ENCODE measurements at places on chromosomes 11 and 22.

GRCh38 chr22:40000171-40000570 is 5.4 kb downstream of the FAM83F start:
- no peak for DNase-seq

GRCh38 chr11:114026355-114026754 is 33.2 kb upstream of the ZBTB16 start:
- no peak for DNase-seq

DNA sequence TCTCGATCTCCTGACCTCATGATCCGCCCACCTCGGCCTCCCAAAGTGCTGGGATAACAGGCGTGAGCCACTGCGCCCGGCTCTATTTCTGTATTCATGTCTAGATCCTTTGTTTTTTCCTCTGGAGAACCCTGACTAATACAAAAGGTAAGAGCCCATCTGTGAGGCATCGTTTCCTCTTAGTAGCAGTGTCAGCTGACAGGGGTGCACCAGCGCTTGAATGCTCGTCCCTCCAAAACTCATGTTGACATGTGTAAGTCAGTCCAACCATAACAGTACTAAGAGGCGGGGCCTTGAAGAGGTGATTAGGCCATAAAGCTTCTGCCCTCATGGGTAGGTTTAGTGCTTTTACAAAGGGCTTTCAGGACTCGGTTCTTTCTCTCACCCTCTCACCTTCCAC is 470.1 kb upstream of the B3GAT1 start:
- DNase-seq, result no peak

GRCh38 chr22:42685941-42686653 is 34.6 kb downstream of the A4GALT start:
- DNase-seq, result no peak

- peak; percentile 9 for DNase-seq
Observed at GRCh38 chr11:120985718-120986569, 38.0 kb upstream of the TBCEL start.

GRCh38 chr22:49415151-49415951 is 412.3 kb downstream of the BRD1 start:
- DNase-seq, result no peak

DNA sequence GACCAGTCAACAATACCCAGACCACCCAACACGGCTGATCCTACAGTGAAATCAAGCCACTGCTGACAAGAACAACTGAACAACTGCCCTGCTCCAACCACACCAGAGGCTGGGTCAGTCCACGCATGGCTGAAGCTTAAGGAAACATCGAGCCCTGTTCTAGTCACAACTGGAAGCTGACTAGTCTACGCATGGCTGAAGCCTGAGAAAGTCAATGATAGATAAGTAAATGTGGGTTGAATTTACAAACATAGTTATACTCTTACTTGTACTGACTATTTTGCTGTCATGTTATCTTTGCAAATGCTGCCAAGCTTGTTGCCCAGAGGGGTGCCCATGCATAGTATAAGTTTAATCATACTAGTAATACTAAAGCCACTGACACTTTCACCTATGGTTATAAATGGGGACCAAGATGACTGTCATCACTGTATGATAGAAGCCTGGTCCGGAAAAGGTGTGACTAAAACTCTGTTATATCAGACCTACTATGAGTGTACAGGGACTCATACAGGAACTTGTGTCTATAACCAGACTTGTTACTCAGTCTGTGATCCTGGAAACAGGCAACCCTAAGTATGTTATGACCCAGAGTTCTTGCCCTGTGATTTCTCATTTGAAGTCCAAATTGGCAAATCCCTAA is 43.4 kb upstream of the GLYAT start:
- DNase-seq, result no peak

DNA sequence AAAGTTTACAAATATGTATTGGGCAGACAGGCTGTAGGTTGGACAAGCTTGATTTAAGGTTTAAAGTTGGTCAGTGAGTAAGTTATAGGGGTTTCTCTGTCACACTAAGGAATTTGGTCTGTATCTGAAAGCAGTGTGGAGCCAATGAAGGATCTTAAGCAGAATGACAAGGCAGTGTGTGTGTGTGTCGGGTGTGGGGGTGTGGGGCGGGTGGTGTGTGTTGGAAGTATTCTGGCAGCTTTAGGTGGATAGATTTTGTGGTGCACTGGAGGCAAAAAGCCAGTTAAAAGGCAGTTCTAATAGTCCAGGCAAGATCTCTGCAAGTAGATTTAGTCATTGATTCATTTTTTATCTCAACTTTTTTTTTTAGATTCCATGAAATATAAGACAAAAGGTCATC is 1006.8 kb upstream of the CCDC90B start:
- no peak for DNase-seq

GRCh38 chr11:8381343-8381742 is 117.7 kb upstream of the LMO1 start:
- DNase-seq, result no peak

DNA sequence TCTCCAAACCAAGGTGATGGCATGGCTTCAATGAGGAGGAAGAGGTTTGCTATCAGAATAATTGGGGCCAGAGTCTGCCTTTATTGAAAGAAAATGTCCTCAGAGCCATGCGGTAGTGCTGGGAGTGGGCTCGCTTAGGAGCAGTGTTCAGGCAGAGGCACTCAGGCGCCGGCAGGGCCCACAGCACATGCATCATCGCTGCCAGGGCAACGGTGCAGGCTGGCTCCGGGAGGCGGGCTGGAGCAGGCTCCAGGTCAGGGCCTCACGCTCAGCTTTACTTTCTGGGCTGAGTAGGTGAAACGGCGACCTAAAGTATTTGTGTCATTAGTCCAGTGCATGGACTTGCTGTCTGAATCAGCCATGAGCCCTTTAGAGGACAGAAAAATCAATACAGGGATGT is 169.9 kb upstream of the CCDC90B start:
- no peak for DNase-seq

GRCh38 chr11:33884035-33884434 is 7.8 kb downstream of the LMO2 start:
- DNase-seq, result no peak

- DNase-seq, result no peak
Observed at GRCh38 chr11:45162916-45163879, 16.8 kb downstream of the PRDM11 start.

DNA sequence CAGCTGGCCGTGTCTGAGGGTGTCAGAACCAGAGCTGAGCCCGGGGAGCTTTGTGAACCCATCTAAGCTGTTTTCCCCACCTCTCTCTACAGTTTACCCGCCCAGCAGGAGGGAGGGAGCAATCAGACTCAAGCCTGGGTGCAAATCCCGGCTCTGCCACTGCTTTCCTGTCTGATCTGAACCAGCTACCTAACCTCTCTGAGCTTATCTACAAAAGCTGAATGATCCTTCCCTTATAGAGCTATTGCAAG is 252 bp downstream of the APOL2 start:
- no peak for DNase-seq

DNA sequence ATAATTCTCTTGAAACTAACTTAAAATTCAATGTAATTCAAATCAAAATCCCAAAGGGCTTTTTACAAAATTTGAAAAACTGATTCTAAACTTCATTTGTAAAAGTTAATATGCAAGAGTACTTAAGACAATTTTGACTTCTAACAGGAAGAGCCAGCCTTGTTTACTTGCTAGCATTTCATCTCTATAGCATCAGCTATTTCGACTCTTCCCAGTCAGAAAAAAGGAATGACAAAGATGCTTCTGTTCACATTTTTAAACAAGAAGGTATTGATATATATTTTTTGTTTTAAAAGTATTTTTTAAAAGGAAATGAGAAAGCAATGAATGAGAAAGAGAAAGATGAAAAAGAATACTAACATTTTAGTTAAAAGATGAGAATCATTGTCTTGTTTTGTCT is 16.4 kb downstream of the SLN start:
- no peak for DNase-seq

GRCh38 chr11:68043349-68044144 is 4.7 kb downstream of the TCIRG1 start:
- peak; percentile 83 for DNase-seq

GRCh38 chr22:36981247-36981775 is 37.9 kb downstream of the TST start:
- no peak for DNase-seq

DNA sequence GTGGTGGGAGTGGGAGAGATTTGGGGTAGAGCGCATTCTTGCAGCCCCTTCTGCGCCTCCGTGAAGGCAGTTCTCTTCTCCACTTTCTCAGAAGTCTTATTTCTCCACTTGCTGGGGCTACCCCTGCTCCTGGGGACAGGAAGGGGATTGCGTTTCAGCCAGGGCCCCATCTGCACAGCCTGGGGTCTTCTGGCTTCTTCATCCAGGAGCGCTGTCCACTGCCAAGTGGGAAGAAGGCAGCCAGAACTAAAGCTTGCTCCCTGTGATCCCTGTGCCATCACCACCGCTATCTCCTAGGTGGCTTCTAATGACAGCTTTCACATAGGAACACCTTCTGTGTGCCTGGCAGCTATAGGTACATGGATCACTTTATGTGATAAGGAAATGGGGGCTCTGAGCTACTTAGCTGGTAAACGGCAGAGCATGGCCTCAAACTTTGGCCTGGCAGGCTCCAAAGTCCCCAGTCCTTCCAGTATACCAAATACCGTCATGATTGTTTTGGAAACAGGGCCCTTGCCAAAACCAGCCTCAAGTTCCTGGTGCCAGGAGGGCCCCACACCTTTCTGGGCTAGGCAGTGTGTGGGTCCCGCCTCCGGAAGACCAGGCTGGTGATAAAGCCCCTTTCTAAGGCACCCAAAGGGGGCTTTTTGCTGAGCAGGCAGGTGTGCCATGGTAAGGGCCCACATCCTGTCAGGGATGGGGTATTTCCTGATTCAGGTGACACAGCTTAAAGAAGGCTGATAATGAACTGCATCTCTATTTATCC is 60.4 kb upstream of the PAX6 start:
- DNase-seq, result no peak

- DNase-seq, result no peak
Observed at GRCh38 chr22:17396516-17396915, 27.3 kb downstream of the CECR2 start.

DNA sequence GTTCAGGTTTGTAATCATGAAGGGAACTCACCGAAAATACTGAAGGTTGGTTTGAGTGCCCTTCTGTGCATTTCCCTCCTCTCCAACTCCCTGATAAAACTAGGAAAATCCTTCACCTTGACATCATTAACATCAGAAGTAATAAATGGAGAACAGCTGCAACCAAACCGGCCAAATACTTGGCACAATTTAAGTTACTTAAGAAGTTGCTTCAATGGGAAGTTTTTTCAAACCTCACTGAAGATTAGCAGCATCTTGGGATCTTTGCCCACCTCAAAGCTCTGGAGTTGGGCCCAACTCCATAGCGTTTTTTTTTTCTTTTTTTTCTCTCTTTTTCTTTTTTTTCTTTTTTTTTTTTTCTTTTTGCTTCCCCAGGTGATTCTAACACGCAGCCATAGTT is 784.8 kb downstream of the KCNA4 start:
- DNase-seq, result no peak

DNA sequence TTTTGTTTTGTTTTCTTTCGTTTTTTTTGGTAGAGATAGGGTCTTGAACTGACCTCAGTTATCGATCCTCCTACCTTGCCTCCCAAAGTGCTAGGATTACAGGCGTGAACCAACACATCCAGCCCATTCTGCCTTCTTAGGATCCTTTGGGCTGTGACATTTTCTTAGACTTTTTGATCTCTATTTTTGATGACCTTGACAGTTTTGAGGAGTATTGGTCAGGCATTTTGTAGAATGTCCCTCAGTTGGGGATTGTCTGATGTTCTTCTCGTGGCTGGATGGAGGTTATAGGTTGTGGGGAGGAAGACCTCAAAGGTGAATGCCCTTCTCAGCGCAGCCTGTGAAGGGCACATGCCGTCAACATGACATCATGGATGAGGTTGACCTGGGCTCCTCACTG is 19.5 kb upstream of the RAB1B start:
- no peak for DNase-seq

- DNase-seq, result no peak
Observed at GRCh38 chr11:111302298-111302697, 4.0 kb downstream of the POU2AF3 start.

DNA sequence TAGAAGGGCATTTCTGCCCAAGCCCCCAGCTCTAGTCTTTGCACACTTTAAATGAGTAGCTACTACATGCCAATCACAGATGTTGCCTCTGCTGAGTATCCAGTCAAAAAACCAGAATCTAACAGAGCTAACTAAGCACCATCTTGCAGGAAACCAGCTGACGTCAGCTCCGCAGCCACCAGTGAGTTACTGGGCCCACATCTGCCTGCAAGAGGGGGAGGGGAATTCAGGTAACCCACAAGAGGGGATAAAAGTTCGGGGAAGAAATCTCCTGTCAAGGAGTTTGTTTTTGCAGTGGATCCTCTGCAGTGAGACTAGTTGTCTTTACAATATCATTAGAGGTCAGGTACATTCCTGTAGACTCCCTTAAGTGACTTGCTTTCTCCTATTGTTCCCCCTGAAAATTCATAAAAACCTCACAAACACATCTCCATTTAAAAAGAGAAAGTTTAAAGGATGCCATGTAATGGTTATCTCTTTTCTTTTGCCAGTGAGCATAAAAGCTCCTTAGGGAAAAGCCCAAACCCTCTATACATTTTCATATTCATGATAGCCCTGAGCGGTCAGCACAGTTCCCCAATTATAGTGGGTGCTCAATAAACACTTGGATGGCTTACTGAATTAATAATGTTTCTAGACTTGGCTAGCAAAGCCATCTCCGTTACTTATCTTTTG is 9.3 kb downstream of the CD44 start:
- no peak for DNase-seq
